NCI-H187 treated with DMSO at 0.1 percent for 48 hours (cell line): ENCODE measurements at places on chromosomes 2 and 18.

GRCh38 chr2:159525012-159525411 lies 91.3 kb downstream of the BAZ2B start:
- DNase-seq = no peak

- DNase-seq = no peak
These were observed 142.0 kb upstream of the UNC80 start for GRCh38 chr2:209629597-209629996.

- DNase-seq = no peak
These were observed 21.9 kb downstream of the DYNC1I2 start for GRCh38 chr2:171709011-171709685.

GRCh38 chr2:239161711-239162140 lies 239.1 kb downstream of the HDAC4 start:
- DNase-seq = no peak

DNA sequence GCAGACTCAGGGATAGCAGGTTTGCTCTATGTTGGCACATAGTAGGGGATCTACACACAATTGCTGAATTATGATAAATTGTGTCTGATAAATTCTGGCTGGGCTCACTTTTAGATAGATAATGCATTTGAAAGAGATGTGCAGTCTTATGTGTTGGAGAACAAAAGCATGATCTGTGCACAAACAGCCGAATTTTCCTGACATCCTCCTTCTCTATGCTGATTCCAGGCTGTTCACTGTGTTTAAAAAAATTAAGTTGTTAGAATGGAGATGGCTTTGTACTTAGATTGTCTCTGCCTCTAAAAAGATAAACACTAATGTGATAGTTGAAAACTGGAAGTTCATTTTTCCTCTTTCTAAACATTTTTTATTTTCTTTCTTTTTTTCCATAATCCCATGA lies 2.1 kb downstream of the CERS6 start:
- DNase-seq = no peak

- no peak for DNase-seq
These were observed 44.0 kb downstream of the CPO start for GRCh38 chr2:206983161-206983859.

DNA sequence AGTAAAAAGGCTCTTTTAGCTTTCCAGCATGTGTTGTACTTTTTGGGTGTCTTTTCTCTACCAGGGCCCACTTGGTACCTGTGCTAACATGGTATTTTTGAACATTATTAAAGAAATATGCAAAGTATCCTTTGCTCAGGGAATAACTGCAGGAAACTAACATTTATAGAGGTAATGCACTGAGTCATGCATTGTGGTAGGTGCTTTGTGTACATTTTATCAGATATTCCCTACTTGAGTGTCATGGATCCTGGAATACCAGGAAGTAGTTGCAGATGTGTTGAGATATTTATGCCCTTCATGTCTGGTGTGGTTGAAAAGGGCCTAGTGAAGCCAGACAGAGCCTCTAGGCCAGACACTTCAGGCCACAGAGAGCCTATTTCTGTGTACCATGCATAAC lies 215.5 kb upstream of the CYRIA start:
- DNase-seq = no peak

DNA sequence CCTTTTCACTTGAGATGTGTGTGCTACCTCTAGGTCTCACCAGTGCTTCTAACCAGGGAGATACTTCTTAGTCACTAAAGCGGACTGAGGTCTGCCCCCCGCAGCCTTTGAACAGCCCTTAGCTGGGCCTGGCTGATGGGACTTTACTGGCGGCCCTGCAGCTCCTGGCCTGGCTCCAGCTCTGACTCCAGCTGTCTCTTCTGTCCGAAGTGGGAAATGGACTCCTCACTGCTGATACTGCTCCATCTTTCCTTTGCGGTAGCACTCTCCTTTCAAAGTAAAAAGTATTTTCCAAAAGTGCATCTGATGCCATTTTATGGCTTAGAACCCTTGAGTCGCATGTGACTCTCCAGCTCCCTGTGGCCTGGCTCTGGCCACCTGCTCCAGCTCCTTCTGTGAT lies 64.5 kb downstream of the ATP9B start:
- no peak for DNase-seq

DNA sequence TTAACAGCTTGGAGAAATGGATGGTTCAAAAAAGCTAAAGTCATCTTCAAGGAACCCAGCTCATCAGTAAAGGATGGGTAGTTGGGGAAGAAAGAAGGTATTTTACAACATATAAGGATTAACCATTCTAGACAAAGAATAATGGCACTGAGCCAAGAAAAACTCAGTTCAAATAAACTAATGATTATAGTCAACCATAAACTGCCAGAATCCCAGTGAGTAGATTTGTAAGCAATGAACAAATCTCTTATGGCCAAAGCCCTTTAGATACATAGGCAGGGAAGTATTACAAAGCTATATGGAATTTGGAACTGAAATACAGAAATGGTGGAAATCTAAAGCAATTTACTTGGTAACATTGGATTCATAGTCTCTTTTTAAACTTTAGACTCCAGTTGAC lies 92.4 kb upstream of the ZFP36L2 start:
- DNase-seq = no peak

- DNase-seq = no peak
These were observed 32.3 kb downstream of the CYP26B1 start for GRCh38 chr2:72115110-72116080.

GRCh38 chr2:89849731-89850130 lies 1158.3 kb downstream of the RPIA start:
- no peak for DNase-seq

DNA sequence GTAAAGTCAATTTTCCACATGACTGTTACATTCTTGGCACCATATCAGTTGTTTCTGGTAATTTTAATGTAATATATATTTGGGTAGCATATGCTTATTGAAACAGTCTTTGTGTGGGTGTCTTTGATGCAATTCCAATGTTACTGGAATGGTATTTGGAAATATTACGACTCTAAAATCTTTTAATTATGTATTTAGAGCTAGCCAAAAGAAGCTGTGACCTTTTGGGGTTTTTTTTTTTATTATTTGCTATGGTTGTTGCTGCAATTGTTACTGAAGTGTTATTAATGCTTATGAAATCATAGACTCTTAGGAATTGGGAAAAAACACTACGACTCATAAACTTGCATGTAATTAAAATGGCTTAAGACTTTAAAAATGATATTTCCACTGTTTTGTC lies 95.9 kb downstream of the AOX1 start:
- no peak for DNase-seq

GRCh38 chr2:157245846-157246764 lies 11.4 kb upstream of the GALNT5 start:
- DNase-seq = no peak

- no peak for DNase-seq
These were observed 31.3 kb downstream of the DGKD start for GRCh38 chr2:233385489-233386044.

DNA sequence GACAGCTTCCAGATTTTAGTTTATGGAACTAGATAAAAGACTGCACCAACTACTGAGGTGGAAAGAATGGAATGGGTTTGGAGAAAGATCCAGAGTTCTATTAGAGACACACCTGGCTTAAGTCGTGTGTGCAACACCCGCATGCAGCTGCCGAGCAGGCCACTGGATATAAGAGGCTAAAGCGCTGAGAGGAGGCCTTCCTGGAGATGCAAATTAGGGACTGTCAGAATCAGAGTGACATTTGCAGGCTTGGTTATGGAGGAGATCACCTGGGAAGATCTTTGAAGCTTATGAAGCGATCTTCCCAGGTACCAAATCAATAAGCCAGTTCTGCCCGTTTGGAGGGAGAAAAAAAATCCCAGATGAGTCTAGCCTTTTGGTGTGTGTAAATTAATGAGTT lies 30.4 kb upstream of the KLHL29 start:
- DNase-seq = no peak

- no peak for DNase-seq
These were observed 95.1 kb upstream of the SALL3 start for GRCh38 chr18:78884502-78884901.

- no peak for DNase-seq
These were observed 43.3 kb downstream of the LONRF2 start for GRCh38 chr2:100278986-100279385.

DNA sequence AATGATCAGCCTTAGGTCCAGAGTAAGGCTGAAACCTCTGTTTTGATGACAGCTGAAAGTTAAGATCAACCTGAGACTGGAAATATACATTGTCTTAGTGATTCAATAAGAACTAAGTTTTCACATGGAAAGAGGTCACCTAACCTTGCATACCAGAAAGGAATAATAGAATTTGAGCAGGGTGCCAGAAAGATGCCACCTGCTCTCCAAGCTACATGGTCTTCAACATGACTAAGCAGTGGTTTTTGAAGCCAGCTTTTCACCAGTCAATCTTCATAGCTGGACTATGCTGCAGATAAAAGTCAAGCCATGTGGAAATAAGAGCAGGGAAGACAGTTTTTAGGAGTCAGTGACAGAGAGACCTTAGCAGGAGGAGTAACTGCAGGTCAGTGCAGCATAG lies 589.4 kb upstream of the SYT4 start:
- DNase-seq = no peak

GRCh38 chr2:236943068-236943467 lies 142.6 kb upstream of the COPS8 start:
- DNase-seq = no peak

GRCh38 chr2:30948130-30948529 lies 140.9 kb upstream of the CAPN13 start:
- DNase-seq = no peak

- DNase-seq = no peak
These were observed 33.0 kb downstream of the INPP5D start for GRCh38 chr2:233093166-233093448.

DNA sequence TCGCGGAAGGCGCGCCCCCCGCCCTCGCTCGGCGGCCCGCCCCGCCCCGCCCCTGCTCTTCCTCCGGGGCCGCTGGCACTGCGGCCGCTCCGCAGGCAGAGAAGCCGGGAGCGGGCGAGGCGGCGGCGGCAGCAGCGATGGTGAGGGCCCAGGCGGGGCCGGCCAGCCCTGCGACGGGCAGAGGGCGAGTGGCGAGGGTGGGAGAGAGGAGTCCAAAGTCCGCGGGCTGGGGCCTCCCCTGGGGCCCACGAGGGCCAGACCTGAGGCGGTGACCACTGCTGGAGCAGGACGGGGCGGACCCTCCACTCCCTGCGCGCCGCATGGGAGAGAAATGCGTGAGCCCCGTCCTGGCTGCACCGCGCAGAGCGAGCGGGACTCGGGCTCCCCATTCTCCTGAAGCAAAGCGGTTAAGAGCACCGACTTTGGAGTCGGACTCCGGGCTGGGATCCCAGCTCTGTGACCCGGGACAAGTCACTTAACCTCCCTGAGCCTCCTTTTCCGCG lies at the start of gene VAMP5:
TSS of gene VAMP5 (plus strand) at position 78 of the 503 bp plus-strand sequence. CDS start at position 138, 60 bp downstream.
- DNase-seq = no peak

DNA sequence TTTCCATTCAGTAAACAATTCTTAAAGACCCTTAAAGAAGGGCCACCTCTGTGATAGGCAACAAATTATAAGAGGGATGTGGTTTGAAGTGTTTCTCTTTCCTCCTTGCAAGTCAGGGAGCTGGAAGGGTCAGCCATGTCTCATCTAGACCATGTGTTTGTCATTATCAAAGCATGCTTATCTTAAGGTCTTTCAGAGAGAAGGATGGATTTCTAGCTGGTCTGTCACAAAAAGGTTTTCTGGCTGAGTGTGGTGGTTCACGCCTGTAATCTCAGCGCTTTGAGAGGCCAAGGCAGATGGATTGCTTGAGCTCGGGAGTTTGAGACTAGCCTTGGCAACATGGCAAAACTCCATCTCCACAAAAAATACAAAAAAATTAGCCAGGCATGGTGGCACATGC lies 59.2 kb upstream of the PEX13 start:
- DNase-seq = no peak

GRCh38 chr2:51028829-51029228 lies 3.1 kb downstream of the NRXN1 start:
- DNase-seq = no peak

DNA sequence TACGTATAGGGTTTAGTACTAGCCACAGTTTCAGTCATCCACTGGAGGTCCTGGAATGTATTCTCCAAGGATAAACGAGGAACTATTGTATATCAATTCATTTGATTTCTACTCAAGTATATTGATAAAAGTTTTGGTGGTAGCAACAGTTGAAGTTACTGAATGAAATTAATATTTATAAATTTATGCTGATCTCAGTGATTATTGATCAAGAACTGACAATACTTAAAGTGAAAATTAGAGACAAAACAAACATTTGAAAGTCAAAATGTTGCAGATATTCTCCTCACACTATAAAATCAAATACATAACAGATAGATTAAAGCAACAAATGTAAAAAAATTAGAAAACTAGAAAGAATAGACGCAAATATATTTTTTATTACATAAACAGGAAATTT lies 150.9 kb upstream of the SLC35G4 start:
- no peak for DNase-seq

DNA sequence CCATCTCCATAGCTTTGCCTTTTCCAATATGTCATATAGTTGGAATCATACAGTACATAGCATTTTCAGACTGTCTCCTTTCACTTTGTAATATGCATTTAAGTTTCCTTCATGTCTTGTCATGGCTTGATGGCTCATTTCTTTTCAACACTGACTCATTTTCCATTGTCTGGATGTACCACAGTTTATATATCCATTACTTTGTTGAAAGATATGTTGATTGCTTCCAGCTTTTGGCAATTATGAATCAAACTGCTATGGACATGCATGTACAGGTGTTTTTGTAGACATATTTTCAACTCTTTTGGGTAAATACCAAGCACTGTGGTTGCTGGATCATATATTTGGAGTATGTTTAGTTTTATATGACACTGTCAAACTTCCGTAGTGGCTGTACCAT lies 26.3 kb downstream of the ACSL3 start:
- DNase-seq = no peak

- DNase-seq = no peak
These were observed 11.3 kb downstream of the PIGN start for GRCh38 chr18:62175521-62175920.

- DNase-seq = no peak
These were observed 43.3 kb upstream of the ZFP36L2 start for GRCh38 chr2:43269706-43270105.

DNA sequence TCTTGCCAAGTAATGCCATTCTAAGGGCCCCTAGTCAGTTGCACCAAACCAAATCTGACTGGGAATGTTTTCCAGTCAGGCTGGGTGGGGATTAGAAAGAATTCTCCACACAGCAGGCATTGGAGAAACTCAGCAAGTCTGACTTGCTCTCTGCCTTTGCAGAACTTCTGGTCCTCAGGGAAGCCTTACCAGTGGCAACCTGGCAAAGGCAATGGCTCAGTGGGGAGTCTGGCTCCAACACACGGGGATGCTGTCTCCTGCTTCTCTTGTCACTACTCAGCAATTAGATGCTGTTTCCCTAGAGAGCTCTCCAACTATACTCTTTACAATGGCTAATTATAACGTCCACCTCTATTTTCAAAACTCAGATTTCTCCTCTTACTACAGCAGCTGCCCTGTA lies 810.7 kb downstream of the LRRTM4 start:
- DNase-seq = peak; percentile 73

DNA sequence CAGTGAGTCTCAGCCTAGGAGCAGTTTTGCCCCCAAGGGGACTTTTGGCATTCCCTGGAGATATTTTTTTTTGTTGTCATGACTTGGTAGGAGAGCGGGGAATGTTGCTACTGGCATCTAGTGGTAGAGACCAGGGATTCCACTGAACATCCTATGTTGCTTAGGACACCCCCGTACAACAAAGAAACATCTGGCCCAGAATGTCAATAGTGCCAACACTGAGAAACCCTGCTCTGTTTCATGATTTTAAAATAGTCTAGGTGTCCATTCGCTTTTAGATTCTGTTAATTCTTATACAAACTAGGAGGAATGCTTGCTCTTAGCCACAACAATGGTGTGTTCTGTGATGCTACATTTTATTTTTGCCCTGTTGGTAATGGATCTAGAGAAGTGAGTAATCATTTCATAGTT lies 225.8 kb upstream of the SIX3 start:
- DNase-seq = no peak

- no peak for DNase-seq
These were observed 2.2 kb downstream of the CBLN2 start for GRCh38 chr18:72541871-72542332.
